ENCODE measurements at places on chromosomes 5 and 9.

- DNase-seq = peak; percentile 21
Measured at GRCh38 chr9:122131401-122132001, 28.1 kb downstream of the NDUFA8 start.

GRCh38 chr9:136621019-136621733 is 41.5 kb upstream of the EGFL7 start:
- no peak for DNase-seq

GRCh38 chr5:140042643-140043507 is at the start of gene NRG2:
NRG2 (minus strand) TSS chr5:140043299.
- DNase-seq = peak; percentile 53

- DNase-seq = no peak
Measured at GRCh38 chr5:31413030-31413812, 118.7 kb downstream of the DROSHA start.

- DNase-seq = peak; percentile 8
Measured at GRCh38 chr9:129999141-129999510, 43.9 kb downstream of the FNBP1 start.

DNA sequence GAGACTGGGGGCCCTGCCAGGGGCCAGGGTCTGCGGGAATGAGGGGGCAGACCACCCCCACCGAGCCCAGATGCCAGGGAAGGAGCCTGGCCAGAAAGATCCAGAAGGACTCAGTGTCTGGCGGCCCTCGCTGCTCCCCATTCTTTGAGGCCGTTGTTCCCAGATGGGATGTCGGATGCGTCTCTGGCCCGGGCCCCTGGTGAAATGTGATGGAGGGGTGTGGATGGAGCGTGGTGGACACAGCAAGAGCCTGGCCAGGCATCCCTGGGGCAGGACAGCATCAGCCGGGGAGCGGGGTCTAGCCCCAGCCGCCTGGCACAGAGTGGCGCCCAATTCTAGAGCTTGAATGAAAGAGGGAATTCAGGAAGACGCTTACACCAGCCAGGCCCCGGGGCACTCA is 46.2 kb upstream of the NKD2 start:
- DNase-seq = no peak

DNA sequence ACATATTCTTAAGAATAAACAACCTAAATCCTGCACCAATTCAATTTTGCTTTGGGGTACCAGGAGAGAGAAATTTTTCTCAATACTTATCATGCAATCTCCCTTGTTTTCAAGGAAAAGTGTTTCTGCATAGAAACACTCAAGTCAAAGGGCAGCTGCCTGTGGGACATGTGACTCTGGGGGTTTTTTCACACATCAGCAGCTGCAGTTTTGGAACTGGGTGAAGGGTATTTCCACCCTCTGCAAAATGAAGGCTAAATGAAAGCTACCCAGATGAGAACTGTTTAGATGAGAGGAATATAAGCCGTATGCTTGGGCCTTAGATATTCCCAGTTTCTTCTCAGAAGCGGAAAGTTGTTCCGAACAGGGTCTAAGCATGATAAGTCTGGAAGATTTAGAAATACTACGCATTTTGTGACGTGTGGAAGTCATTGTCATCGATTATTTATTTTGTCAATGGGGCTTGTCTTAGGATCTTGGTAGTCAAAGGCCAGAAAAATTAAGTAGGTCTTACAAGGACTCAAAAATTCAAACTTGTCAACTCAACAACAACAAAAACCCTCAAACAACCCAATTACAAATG is 64.3 kb upstream of the BOD1 start:
- DNase-seq = no peak

GRCh38 chr9:127967151-127967809 is 13.5 kb downstream of the EEIG1 start:
- no peak for DNase-seq

GRCh38 chr5:126363658-126364057 is 59.6 kb upstream of the GRAMD2B start:
- peak; percentile 60 for DNase-seq

DNA sequence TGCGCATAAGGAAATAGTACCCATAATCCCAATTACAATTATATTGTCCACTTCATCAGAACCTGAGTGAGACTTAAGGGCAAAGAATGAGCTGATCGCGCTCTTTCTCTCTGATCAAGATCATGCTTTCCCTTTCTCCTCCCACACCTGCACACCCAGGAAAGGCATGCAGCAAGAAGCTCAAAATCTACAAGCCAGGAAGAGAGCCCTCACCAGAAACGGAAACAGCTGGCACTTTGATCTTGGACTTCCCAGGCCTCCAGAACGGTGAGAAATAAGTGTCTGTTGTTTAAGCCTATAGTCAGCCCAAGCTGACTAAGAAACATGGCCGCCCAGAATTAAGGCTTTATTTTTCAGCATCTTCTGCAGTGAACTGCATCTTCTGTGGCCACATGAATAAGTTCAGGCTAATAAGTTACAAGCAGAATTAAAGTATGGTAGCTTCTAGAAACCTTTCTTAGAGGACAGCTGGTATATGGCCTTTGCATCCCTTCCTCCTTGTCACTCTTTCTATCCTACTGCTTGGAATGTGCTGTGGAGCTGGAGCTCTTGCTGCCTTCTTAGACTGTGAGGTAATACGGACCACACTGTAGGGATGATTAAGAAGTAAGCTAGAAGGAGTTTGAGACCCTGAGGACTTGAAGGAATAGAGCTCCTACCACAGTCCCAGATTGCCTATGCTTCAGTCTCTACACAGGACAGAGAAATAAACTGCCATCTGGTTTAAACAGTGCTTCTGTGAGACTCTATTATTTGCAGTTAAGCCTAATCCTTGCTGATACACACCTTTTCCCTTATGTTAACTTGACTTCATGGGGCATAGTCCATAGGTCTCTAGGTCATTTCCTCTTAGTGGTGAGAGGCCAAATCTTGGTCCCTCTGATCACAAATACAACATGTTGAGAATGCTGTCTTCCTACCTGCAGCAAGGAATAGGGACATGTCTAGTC is 17.2 kb downstream of the OR2S2 start:
- DNase-seq = no peak

DNA sequence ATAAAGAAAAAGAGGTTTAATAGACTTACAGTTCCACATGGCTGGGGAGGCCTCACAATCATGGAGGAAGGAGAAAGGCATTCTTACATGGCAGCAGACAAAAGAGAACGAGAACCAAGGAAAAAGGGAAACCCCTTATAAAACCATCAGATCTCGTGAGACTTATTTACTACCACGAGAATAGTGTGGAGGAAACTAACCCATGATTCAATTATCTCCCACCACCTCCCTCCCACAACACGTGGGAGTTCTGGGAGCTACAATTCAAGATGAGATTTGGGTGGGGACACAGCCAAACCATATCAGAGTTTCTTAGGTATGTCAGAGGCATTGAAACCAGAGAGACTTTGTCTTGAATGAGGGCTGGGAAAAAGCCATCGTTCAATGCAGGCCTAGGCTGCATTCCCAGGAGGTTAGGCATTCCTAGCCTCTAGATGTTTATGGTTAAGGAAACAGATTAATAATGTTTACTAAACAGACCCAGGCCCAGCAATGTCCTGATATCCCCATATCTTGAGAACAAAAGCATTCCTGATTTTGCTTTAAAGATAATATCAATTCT is 7.5 kb upstream of the PAIP1 start:
- DNase-seq = no peak

DNA sequence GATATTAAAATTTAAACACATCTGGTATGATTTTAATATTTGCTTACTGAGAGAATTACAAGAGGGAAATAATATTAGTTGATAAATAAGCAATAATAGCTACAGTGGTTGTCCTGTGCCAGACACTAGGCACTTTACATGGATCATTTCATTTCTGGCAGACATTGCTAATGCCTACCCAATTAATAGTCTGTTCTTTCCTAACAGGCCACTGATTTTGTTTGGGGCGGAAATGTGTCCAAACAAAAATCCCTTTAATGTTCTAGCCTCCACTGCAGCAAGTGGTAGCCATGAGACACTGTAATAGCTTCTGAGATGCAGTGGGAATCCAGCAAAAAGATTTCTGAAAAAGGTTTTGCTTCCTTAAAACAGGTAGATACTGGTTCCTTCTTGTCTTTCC is 527.4 kb downstream of the CSNK1G3 start:
- no peak for DNase-seq

- no peak for DNase-seq
Measured at GRCh38 chr5:127014573-127014972, 15.8 kb downstream of the MARCHF3 start.

GRCh38 chr9:109411798-109412352 is 86.2 kb downstream of the PTPN3 start:
- no peak for DNase-seq

GRCh38 chr5:54825005-54825404 is 160.4 kb downstream of the ESM1 start:
- no peak for DNase-seq

DNA sequence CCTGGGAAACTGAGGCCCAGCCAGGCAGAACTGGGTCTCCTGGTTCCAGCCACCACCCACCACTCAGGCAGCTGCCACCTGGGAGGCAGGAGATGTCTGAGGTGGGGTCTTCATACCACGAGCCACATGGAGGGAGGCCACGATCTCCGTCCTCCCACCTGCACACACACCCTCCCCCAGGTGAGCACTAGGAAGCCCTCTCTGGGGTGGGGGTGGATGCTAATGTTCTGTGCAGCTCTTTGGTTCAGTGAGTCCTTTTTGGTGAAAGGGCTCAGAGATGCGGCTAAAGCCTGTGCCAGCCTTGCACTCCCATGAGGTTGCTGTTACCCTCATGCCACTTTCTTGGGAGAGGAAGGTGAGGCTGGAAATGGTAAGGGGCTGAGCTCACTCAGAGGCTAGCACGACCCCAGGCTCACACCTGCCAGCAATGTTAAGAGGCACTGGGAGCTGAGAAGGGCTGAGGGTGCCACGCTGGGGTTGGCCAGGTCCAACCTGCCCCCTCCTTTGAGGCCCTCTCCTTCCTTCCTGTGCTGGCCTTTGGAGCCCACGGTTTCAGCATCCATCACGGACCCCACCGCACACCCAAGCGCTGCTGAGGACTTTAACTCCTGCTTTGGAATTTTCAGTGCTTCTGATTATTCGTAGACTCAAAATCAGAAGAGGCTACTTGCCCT is 26.6 kb upstream of the OBP2B start:
- no peak for DNase-seq
